Kidney (tissue), 22 donors: ENCODE measurements at places on chromosomes 4 and X. TPM values are rescaled to one million over a fixed set of nuclear protein-coding genes. Genes with fewer than 3 reads are reported as not detected.

The UCP1 gene
- total RNA-seq = not detected

The SLC30A9 gene
- total RNA-seq = 70.8 TPM

The GABRG1 gene
- not detected for total RNA-seq

The CFAP299 gene
- 1.1 TPM for total RNA-seq

The PAGE1 gene
- total RNA-seq = not detected

The USP27X gene
- total RNA-seq = 4.3 TPM

The LNX1 gene
- total RNA-seq = 25.6 TPM

The RRAGB gene
- 23.7 TPM for total RNA-seq

The TGIF2LX gene
- total RNA-seq = not detected

The VSIG4 gene
- total RNA-seq = 80.0 TPM

The SLC9B2 gene
- total RNA-seq = 6.0 TPM

The TCEANC gene
- total RNA-seq = 5.3 TPM

The NKX3-2 gene
- total RNA-seq = not detected

The NDNF gene
- total RNA-seq = 1.6 TPM

The SYN1 gene
- 0.85 TPM for total RNA-seq

The CDKL5 gene
- total RNA-seq = 18.0 TPM

The TMSB15B gene
- 2.0 TPM for total RNA-seq

The DSPP gene
- total RNA-seq = not detected

The PDGFC gene
- 37.6 TPM for total RNA-seq

The RASL11B gene
- total RNA-seq = 4.3 TPM

The ARR3 gene
- not detected for total RNA-seq

The DRP2 gene
- 0.16 TPM for total RNA-seq

The SAGE1 gene
- total RNA-seq = not detected

The ATOH1 gene
- not detected for total RNA-seq

The BMP3 gene
- total RNA-seq = 0.28 TPM

The LDB2 gene
- 59.9 TPM for total RNA-seq

The MRFAP1L1 gene
- 57.1 TPM for total RNA-seq
